ENCODE measurements at places on chromosomes 1 and 21. TPM values are rescaled to one million over a fixed set of nuclear protein-coding genes. Genes with fewer than 3 reads are reported as not detected.
A peak's percentile ranks its signal among the peaks of the same experiment; 100 is the strongest.

DNA sequence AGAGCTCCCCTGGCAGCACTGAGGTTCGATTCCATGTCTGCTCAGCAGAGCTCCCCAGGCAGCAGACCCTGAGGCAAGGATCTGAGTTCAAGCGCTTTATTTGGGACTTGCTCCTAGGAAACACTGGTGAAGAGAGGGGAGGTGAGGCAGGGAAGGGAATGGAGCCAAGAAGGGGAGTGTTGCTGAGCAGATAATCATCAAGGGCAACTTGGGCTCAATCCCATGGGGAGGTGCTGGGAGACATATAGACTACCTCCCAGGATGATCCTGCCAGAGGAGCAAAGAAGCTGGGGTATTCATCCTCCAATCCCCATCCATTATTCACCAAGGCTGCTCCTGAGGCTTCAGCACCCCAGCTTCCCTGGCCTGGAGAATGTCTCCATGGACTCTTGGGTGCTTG lies 47.0 kb downstream of the GRIK3 start:
- DNase-seq: no peak

GRCh38 chr21:14629461-14629860 lies 83.3 kb upstream of the SAMSN1 start:
- DNase-seq: no peak

MAP10 gene
- 3.3 TPM for total RNA-seq

DNA sequence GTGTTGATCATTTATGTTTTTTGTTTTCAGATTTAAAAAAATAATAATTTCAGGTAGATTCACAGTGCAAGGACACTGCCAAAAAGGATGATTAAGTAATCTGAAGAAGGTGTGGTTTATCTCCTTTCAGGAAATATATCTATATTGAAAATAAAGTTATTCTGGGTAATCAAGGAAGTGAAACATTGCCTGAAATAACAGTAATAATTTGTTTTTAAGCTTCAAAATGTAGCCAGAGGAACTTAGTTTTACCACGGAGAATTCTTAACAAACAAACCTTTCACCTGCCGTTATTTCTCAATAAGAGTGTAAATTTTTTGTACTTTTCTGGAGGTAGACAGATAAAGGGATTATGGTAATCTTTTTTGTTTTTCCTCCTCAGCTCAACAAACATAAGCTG lies 2.9 kb upstream of the DPH5 start:
- DNase-seq: no peak

EPHX1 gene
- 76.0 TPM for total RNA-seq

DNA sequence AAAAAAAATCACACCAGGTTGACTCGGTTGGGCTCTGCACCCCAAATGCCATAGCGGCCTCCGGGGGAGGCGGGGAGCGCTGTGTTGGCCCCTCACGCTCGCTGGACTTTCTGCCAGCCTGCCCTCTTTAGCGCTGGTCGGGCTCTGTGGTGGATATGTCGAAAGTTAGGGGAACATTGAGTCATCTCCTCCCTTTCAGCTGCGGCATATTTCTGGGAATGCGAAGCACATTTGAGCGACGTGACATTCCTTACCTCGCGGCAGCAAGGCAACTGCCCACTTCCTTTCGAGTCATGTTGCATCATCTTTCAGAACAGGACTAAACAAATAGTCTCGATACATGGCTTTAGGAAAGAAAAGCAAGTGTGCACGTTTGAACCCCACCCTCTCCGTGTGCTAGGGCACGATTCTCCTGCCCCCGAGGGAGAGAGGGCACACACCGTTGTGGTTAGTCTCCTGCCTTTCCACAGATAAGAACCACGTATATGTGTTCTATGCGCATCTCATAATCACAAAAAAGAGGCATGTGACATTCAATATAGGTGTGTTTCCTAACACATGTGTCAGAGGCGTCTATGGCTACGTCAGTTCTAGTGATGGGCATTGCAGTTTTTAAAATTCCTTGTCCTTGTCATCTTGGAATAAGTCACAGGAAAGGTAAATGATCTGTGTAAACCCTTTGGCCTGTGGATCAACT lies 105.9 kb upstream of the SLC45A1 start:
- no peak for DNase-seq

CD2 gene
- 0.38 TPM for total RNA-seq

DENND2C gene
- total RNA-seq: 2.6 TPM

DNA sequence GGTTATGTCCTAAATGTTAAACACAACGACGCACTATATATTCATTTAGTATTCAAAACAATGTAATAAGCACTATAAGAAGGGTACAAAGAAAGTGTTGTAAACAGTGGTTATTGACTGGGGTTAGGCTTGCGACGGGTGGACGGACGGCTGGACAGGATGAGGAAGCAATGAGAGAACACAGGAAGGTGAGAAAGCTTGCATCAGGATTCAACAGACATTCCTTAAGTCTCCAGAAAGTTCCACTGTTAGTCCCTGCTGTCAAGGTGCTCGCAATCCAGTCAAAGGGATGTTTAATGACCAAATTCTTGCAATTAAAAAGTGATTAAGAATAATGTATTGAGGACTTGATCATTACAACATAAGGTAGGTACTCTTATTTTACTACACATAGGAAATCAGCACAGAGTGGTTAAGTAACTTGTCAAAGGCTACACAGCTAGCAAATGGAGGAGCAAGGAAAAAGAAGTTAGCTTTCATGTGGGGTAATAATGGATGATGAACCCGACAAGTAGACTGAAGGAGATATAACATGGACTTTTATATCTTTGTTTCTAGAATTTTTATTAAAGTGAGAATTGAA lies 994 bp upstream of the ACBD6 start:
- DNase-seq: no peak

HMCN1 gene
- 7.6 TPM for total RNA-seq

GRCh38 chr1:34186741-34187494 lies 10.2 kb downstream of the C1orf94 start:
- no peak for DNase-seq

DNA sequence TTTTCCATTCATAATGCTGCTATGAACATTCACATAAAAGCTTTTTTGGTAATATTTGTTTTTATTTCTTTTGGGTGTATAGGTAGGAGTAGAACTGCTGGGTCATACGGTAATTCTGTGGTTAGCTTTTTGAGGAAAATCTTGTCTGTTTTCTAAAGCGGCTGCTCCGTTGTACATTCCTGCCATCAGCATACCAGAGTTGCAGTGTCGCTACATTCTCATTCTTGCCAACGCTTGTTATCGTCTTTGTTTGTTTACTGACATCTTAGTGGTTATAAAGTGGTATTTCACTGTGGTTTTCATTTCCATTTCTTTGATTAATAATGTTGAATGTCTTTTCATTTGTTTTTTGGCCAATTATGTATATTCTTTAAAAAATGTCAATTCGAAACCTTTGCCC lies 469.8 kb upstream of the ZP4 start:
- no peak for DNase-seq

GRCh38 chr1:207651583-207651982 lies 6.7 kb downstream of the CR1L start:
- DNase-seq: no peak

PCNX2 gene
- total RNA-seq: 2.2 TPM

- DNase-seq: no peak
These were observed 23.6 kb downstream of the SLC37A1 start for GRCh38 chr21:42537106-42537742.

DNA sequence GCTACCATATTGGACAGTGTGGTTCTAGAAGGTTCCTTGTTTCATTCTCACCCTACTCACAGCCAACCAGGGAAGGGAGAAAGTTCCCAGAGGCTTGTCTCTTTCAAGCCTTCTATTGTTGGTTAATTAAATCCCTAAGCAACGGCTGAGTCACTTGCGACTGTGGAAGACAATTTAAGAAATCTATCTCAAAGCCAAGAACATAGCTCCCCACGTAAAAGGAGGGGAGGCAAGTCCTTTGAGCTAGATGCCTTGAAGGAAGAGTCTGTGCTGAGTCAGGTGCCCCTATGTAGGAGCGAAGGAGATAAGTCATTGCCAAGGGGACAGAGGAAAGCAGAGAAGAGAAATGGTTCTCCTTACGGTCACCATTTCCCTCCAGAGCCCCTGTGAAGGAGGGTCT lies 79.4 kb upstream of the PPP2R5A start:
- no peak for DNase-seq

DNA sequence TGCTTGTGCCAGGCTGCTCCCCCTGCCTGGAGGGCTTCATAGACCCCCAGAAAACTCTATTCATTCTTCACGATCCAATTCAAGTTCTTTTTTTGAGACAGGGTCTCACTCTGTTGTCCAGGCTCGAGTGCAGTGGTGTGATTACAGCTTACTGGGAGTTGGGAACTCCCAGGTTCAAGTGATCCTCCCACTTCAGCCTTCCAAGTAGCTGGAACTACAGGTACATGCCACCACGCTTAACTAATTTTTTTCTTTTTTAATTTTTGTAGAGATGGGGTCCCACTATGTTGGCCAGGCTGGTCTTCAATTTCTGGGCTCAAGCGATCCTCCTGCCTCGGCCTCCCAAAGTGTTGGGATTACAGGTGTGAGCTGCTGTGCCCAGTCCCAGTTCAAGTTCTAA lies 4.3 kb downstream of the STK40 start:
- no peak for DNase-seq

DNA sequence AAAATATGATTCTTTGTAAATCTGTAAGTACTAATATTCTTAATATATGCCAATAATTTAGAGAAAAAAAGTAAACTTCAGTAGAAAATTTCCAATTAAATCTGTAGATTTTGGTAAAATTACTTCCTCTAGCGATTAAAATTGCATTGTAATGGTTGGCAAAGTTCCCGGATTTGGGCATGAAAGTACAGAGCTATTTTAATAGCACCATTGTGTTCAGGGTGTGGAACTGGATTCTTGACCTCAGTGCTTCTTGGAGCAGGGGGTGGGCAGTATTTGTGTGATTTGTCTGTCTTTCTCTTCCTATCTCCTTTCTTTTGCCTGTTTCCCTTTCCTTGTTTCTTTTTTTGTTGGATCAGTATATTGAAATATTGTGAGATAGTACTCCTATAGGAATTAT lies 72.1 kb downstream of the DNM3 start:
- DNase-seq: no peak

OLFM3 gene
- total RNA-seq: not detected

DNA sequence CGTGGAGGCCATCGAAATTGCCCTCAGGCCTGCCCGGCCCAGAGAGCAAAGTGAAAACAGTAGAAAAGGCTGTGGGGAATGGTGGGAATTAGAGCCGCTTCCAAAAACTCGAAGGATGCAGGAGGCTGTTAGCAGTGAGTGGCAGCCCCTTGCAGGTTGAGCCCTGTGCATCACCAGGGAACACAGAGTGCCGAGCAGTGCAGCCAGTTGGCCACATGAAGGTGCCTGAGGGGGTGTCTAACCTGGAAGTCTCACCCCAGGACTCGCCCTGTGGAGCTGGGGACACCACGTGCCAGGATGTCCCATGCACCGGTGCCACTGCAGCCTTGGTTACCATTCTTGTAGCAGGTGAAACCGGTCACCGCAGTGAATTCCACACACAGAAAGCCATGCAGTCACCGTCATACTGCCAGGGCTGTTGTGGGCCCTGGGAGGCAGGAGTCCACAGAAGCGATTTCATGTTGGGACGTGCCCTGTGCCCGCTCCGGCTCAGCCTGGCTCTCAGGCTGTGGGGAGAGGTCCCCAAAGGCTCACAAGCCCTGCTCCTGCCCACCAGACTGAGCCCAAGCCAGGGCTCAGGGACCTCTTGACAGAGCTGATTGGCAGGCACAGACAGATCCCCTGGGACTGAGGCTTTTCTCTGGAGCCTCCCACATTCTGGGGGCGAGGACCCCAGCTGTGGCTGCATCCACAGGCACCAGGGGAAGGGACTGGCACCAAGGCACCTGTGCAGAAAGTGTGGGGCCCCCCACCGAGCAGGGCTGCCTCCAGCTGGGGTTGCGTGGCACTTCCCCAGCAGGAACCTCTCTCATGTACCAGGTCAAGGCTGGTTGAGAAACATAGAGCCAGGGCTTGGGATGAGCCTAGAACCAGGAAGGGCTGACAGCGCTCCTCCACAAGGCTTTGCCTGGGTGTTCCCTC lies 16.7 kb upstream of the ACTRT2 start:
- peak; percentile 31 for DNase-seq

DNA sequence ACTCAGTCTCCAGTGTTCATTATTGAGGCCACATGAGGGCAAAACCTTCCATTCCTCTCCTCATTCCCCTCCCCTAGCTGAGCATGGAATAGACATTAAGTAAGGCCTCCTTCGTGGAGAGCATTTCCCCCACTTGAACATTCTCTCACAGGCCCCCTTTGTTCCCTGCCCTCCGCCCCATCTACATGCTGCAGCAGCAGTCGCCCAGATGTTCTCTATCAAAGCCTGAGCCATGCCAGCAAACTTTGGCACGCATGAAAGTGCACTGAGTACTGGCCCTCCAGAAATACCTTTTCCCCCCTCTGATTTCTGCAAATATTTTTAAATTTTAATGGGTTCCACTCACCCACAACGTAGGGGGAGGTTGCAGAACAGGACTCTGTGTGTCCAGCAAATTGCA lies 20.9 kb upstream of the GORAB start:
- DNase-seq: no peak

LIN28A gene
- total RNA-seq: not detected

GRCh38 chr1:6299557-6300165 lies 38.8 kb upstream of the GPR153 start:
- no peak for DNase-seq

GRCh38 chr21:43749651-43750262 lies 26.4 kb downstream of the CSTB start:
- no peak for DNase-seq

TBX19 gene
- total RNA-seq: 0.43 TPM

DNA sequence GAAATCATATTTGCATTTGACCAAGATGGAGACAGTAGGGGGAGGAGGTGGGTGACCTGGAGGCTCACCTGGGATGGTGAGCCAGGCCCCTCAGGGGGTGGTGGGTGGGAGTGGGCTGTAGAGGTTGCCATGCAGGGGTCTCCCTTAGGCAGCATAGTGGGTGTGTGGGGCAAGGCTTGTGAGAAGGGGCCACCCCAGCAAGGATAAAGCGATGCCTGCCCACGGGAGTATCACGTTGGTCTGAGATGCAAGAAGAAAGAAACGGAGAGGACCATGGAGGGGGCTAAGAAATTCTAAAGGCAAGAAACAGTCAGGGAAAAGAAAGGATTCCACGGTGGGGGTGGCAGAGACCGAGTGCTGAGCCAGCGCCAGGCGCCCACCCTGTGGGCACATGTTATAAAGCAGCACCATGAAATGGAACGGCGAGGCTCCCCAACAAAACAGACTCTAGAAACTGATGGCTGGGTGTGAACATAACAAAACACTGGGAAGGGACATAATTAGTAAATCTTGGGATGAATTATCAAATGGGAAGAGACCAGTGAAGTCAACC lies 11.7 kb upstream of the C2CD2 start:
- no peak for DNase-seq

GRCh38 chr1:59271561-59272260 lies 25.2 kb upstream of the FGGY start:
- no peak for DNase-seq

GRCh38 chr1:23167353-23168078 lies 1.1 kb downstream of the LUZP1 start:
- peak; percentile 81 for DNase-seq

AMY1C gene
- not detected for total RNA-seq

GRCh38 chr21:38080888-38081287 lies 164.6 kb upstream of the KCNJ6 start:
- no peak for DNase-seq

PIP5K1A gene
- total RNA-seq: 34.8 TPM

FMOD gene
- 7.7 TPM for total RNA-seq

Data from Right ventricle myocardium inferior (tissue), 1 donor.